ENCODE measurements at places on chromosomes 16 and 17.

DNA sequence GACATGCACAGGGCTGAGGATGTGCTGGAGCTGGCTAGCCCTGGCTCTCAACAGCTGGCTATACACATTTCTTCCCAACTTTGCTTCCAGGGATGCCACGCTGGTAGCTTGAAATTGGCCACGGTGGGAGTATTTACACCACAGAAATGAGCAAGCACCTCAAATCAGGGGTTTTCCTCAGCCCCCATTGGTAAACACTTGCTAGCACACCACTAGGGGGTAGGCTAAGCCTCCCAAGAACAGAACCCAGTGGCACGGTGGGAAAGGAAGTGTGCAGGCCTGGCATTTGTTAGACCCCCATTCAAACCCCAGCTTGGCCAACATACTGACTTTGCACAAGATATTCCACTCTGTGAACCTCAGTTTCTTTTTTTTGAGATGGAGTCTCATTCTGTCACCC lies 12.9 kb downstream of the DRC3 start:
- no peak for DNase-seq

- DNase-seq = no peak
These were observed 535.2 kb upstream of the CDH11 start for GRCh38 chr16:65657071-65657494.

GRCh38 chr16:5549802-5550201 lies 452.2 kb upstream of the EEF2KMT start:
- no peak for DNase-seq

DNA sequence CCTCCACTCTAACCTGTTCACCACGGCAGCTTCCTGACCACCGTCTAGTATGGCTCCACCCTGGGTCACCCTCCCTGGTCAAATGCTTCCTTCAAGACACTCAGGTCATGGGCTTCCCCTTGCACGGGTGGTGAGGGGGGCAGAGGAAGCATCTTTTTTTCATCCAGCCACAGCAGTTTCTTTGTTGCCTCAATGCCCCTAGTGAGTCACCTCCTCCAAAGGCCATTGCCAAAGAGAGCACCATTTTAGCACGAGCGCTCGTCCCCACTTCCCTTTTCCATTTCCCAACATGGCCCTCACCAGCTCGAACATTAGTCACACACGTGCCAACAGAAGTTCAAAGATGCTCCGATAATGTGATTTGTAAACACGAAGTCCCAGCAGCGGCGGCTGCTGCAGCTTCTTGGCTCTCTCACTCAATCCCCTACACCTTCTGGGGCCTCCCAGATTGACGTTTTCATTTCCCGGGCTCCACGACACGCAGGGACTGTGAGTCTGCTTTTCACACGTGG lies 134.6 kb downstream of the GAS7 start:
- DNase-seq = no peak

GRCh38 chr17:63842173-63842539 lies 329 bp downstream of the SMARCD2 start:
- DNase-seq = peak; percentile 43
